C1 segment of cervical spinal cord (tissue), 14 donors: ENCODE measurements at places on chromosomes 5 and 9.

GRCh38 chr5:759111-759751 lies 25.3 kb downstream of the ZDHHC11B start:
- no peak for DNase-seq

GRCh38 chr5:88142636-88142885 lies 126.1 kb downstream of the TMEM161B start:
- DNase-seq, result no peak

DNA sequence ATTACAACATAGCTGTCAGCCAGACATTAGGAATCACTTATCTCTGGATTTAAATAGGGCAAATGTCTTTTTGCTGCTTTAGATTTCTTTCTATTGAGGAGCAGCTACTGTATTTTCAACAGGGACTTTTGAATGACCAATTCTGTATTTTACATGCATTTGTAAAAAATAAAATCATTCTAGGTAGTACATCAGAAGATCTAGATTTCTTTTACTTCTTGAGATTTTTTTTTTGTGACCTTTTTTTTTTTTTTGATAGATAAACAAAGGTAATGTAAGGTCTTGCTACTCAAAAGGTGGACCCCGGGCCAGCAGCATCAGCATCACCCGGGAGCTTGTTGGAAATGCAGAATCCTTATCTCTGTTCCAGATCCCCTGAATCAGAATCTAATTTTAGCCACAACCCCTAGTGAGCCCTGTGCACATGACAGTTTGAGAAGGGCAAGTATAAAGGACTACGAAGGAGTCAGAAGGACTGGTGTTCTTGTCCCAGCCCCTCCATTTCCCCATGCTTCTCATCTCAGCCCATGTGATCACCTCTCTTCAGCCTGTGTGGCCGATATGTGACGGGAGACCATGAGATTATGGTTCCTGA lies 37.7 kb upstream of the CKMT2 start:
- no peak for DNase-seq

GRCh38 chr5:133368916-133369783 lies 243.2 kb downstream of the FSTL4 start:
- no peak for DNase-seq

GRCh38 chr9:129262261-129262660 lies 84.2 kb upstream of the IER5L start:
- DNase-seq, result no peak

DNA sequence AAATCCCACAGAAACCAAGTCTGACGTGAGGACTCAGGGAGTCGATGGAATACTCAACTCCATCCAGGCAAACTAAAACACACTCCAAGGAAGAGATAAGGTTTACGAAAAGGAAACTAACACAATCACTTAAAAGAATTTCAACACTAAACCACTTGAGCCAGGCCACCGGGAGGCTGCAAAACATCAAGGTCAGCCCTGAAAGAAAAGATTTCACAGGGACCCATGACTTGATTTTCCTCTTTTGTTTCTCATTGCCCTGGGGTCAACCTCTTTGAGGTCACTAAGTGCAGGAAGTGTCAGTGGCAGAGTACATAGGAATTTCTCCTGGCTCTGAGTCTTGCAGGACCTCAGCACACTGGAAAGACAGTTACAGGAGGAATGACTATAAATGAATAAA lies 77.8 kb upstream of the TARS1 start:
- no peak for DNase-seq

GRCh38 chr9:105679257-105680022 lies 14.9 kb upstream of the TMEM38B start:
- DNase-seq, result no peak

DNA sequence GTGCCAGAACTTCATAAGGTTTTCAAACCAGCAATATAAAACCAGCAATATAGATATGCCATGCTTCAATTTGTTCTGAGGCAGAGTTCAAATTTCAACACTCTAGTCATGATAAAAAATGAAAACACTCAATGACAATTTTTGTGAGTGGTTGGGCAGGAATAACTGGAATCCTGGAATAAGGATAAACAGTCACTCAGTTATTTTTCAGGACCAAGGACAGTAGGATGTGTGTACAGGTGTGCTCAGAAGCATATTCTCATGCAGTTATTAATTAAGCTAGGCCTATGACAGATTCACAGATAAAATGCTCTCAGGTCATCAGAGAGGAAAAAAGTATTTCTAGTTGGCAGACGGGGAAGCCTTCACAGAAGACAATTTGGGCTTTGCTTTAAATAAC lies 117.3 kb upstream of the PPP2R2B start:
- DNase-seq, result no peak

GRCh38 chr5:80152778-80153177 lies 103.1 kb downstream of the SERINC5 start:
- no peak for DNase-seq

GRCh38 chr5:56414066-56414465 lies 180.9 kb upstream of the ANKRD55 start:
- DNase-seq, result no peak

- no peak for DNase-seq
Measured at GRCh38 chr5:107476783-107477182, 194.0 kb downstream of the EFNA5 start.

DNA sequence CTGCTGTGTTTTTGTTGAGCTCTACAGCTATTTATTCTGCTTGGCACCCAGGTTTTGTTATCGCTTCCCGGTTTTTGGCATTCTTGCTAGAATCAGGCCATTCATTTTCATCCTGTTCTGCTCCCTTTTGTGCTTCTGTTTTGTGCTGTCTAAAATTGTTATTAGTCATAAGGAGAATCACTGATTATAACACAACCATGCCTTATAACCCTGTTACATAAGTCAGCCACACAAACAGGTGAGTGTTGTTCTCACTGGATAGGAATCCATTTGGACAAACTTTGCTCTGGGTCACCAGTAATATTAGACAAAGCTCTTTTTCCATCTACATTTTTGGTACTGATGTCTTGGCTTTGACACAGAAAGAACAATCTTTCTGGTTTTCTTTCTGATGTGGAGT lies 622.8 kb downstream of the PSAT1 start:
- DNase-seq, result no peak

GRCh38 chr9:126510564-126510963 lies 103.2 kb upstream of the LMX1B start:
- no peak for DNase-seq

- no peak for DNase-seq
Measured at GRCh38 chr9:35962126-35962906, 4.4 kb upstream of the OR2S2 start.

DNA sequence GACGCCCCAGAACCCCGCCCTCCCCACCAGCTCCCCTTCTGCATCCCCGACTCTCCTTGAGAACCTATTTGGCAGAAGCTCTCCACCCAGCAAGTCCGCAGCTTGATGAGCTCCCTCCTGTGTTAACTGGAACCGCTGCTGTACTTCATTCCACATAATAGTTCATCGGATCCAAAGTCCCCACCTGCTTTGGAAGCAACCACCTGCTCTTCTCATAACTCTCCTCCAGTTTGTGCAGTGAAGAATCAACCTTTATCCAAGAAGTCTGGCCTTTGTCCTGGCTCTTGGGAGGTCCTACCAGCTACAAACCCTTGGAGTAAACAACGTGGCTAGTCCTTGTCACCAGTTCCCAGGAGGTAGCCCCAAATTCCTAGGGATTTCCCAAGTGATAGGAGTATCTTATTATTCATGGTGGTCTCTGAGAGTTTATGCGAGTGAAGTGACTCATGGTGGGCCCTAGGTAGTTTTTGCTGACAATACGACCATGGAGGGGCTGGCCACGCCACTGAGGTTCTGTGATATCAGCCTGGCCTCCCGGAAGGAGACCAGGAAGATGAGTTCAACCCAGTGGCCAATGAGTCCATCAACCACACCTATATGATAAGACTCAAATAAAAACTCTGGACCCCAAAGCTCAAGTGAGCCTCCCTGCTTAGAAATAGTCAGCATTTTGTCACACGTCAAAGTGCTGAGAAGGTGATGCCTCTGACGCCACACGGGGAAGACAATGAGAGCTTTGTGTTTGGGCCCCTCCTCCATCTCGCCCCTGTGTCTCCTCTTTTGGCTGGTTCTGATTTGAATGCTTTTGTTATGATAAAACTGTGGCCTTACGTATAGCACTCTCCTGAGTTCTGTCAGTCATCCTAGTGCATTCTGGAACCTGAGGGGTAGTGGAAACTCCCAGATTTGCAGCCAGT lies 3.6 kb upstream of the IL4 start:
- no peak for DNase-seq

DNA sequence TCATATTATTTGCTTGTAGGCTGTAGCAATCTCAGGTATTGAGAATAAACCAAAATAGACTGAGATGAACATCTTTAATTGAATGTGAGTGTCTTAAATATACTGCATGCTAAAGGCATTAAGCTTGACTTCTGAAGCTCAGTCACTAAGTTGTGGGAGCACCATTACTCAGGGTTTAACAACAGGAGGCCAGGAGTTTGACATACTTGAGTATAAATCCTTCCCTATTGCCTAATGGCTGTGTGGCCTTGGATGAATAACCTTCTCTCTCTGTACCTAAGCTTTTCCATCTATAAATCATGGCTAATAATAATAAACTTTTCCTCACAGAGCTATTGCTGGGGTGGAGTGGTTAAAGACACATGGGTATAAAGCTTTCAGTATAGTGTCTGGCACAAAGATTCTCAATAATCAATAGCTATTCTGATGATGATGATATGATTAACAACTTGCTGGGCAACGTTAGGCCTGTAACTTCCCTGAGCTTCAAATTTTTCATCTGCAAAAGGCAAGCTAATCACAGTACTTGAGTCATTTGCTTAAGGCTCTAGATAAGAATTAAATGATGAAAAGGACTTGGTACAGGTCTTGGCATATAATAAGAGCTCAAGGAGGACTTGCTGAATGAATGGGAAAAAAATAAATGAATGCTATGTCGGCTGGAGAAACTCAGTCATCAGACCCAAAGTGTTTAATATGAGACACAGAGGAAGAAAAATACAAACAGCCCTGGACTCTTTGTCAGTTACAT lies 174.0 kb upstream of the IL12B start:
- DNase-seq, result no peak

DNA sequence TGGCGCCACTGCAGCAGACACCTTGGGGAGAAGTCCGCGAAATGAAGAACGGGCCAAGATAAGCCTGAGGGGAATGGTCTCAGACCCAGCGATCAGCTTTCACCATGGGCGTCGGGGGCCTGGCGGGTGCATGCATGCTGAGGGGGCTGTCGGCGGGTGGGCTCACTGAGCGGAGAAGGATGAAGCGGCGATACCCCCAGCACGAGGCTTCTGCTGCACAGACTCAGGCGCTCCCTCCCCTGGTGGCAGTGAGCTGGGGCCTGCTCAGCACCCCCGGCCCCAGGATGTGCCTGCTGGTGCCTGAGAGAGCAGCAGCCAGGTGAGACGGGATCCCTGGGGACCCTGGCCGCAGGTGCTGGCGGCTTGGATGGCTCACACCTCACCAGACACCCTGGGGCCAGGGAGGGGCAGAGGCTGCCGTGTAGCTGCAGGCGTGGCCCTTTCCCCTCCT lies 31.2 kb downstream of the CEP72 start:
- DNase-seq, result no peak

DNA sequence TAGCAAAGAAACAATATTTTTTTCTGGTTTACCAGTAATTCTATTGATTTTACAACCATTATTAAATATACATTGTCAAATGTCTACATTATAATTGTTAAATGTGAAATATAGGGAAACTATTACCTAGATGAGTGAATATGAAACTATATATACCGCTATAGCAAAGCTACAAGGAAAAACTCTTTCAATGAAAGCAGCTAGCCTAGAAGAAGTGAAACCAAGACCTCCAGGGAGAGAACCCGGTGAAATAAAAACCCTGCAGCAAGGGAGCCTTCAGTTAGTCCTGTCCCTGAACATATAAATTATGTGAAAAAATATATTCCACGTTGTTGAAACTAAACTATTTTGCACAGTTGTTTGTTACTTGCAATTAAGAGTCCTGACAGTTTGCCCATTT lies 913.1 kb downstream of the EFNA5 start:
- no peak for DNase-seq

DNA sequence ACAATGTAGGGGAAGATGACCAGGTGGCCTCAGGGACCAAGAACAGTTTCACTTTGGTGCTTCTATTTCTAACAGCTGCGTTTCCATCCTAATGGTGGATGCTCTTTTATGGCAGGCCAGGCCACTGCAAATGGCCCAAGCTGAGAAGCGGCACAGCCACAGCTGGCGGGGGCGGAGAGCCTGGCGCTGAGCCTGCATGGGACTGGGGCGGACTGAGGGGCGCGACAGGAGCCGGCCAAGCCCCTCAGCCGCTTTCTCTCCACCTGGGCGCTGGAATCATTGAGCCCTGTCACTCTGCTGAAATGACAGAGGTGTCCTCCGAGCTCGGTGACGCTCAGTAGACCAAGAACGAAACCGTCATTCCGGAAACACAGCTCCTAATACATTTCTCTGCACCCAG lies 317.3 kb upstream of the PDE4D start:
- no peak for DNase-seq

GRCh38 chr9:133953976-133954709 lies 38.0 kb downstream of the VAV2 start:
- DNase-seq, result no peak

GRCh38 chr5:149271195-149271715 lies 404 bp upstream of the AFAP1L1 start:
- DNase-seq, result no peak

DNA sequence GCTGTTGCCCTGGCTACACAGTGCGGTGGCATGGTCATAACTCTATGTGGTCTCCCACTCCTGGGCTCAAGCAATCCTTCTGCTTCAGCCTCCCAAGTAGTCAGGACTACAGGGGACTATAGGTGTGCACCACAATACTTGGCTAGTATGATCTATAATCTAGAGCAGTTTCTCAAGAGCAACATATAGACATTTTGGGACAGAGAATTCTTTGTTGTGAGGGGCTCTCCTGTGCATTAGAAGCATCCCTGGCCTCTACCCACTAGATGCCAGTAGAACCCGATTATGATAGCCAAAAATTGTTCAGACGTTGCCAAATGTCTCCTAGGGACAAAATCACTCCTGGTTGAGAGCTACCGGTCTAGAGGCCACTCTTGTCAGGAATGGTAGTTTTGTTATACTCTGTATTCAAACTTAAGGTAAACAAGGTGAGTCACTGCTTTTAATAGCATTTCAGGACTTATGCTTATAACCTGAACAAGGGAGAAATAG lies 7.2 kb downstream of the ANKHD1 start:
- no peak for DNase-seq

DNA sequence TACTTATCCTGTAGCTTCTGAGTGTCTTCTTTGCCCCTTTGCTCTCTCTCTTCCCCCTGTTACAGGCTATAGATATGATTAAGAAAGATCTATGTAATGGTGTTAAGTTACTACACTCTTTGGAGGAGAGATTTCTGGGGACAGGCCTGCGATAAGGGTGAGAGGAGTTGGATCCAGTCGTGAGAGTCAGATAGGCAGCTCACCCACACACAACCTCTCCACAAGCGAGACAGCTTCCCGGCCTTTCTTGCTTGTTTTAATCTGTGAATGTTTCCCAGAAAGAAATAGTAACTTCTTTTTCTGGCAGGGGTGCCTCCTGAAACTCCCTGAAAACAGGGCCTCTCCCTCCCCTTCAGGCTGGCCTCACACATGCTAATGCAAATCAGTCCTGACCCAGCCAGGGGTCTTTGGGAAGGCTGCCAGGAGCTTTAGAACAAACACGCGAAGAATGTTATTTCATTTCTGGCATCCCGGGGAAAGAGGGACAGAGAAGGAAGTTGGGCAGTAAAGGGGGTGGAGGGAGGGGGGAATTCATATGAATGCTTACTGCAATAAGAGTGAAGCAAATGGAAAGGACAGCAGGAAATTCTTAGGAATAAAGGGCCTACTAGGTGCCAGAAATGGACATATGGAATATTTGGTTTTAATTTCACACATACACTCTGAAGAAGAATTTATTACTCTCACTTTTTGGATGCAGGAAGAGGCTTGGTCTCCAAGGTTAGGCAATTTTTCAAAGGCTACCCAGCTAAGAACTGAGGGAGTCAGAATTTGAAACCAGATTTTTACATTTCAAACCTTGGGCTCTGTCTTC lies 215.8 kb upstream of the TRIM32 start:
- DNase-seq, result no peak
